T47D (cell line): ENCODE measurements at places on chromosomes 12 and 14.
A peak's percentile ranks its signal among the peaks of the same experiment; 100 is the strongest.

DNA sequence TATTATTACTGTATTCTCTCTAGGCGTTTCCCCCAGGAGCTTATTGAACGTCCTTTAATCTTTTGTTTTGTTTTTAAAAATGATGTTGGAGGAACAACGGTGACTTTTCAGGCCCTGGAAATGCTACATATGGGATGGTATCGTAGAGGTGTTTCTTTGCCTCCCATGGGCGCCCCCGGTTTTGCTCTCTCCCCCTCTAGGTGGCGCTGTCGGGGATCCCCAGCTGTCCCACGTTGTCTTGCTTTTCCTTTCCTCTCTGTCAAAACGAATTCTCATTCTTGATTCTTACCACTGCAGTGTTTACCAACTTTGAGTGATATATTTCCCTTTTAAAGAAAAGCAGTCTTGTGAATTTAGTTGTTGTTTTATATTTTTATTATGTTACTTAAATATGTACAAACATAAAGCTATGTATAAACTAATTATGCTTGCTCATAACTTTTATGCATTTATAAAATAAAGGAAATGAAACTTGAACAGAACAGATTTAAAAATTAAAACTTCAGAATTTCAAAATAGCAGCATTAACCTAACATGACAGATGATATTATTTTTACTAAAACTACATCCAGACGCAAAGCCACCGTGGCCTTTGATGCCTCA is 171.9 kb downstream of the RGS6 start:
- DNase-seq = peak; percentile 14

- no peak for DNase-seq
Measured at GRCh38 chr14:51210594-51210993, 29.5 kb upstream of the TMX1 start.

DNA sequence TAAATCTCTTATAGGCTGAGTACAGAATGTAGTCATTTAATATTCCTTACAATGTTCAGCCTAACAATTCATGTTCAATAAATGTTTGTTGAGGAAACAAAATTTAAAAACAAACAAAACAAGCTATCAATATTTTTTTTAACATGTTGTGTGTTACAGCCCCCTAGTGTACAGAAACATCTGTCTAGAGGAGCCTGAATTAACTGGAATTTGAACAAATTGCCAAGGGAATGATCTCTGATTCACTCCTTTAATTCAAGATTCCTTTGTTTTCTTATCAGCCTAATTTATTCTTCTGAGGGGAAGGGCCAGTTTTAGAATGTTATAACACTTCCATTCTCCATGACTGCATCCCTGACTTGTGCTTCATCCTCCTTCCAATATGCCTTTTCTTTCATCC is 127.2 kb downstream of the CMAS start:
- no peak for DNase-seq

- DNase-seq = no peak
Measured at GRCh38 chr12:8156416-8156815, 399 bp upstream of the ZNF705A start.

DNA sequence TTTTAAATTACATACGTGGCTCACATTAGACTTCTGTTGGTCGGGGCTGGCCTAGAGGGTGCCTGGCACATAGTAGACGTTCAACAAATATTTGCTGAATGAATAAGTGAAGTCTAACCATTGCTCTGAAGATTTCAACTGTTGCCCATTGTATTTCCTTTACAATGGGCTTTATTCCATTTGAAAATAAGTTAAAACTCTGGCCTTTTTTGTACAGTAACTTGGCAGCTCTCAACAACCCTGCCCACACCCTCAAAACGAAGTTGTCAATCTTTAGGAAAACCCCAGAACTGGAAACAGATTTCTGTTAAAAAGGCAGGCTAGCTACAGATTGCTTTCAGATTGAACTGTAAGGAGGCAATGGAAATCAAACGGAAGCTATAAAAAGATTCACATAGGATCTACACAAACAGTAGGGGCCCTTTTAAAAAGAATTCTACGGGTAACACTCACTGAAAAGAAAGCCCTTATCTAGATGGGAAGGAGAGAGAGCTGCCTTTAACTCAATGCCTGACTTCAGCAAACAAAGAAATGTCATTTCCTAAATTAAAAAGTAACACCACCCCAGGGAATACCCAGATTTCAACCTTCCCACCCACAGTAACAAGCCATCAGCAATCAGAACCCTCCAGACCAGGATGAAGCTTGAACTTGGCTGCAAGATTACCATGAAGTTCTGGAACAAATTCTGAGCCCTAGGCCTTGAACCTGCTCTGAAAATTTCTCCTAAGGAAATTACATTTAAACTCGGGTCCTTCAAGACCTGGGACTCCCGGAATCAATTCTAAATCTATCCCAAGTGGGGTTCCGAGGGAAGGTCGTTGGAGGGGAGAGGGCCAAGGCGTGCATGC is 1.4 kb downstream of the WSB2 start:
- DNase-seq = no peak

DNA sequence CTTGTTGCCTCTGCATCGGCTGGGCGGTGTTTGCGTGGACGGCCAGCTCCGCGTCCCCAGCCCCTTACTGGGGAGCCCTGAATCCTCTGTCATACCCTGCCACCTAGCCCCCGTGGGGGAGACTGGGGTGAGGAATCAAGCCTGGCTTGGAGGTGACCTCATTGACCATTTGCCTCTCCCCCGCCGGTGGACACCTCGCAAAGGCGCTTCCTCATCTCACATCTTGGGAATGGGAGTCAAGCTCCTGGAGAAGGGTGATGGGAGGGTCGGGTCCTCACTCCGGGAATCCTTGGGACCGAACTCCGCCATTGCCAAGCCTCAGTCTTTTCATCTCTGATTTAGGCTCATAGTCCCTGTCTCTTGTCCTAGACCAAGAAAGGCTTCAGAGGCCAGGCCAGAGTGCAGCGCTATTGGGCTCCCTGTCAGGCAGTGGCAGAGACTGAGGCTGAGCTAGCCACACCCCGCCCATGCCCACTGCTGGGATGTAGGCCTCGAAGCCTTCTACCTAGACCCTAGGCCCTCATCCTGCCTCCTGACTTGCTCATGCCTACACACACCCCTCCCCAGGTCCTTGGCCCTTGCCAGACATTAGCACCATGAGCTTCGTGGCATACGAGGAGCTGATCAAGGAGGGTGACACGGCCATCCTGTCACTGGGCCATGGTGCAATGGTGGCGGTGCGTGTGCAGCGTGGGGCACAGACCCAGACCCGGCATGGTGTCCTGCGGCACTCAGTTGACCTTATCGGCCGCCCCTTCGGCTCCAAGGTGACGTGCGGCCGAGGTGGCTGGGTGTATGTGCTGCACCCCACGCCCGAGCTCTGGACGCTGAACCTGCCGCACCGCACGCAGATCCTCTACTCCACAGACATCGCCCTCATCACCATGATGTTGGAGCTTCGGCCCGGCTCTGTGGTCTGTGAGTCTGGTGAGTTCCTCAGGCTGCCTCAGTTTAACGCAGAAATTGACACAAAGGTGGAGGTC is 678 bp downstream of the TRMT61A start:
- DNase-seq = no peak

GRCh38 chr12:27861428-27862167 is 81.6 kb upstream of the MANSC4 start:
- no peak for DNase-seq

DNA sequence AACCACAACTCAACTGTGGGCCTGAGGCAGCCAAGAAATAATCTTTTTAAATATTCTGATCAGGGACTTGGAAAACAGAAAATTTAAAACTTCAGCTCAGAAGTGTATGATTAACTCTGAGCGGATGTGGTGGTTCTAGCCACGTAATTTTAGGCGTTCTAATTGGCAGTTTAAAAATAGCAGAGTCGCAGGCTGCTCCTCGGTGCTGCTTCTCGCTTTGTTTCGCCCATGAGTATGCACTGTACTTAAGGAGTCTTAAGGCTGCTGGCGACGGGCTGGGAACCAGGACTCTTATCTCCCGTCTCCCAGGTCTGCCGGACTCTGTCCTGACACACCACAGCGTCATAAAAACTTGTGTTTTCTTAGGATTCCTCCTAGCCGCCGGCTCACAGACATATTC is 113.4 kb upstream of the PELI2 start:
- DNase-seq = no peak

DNA sequence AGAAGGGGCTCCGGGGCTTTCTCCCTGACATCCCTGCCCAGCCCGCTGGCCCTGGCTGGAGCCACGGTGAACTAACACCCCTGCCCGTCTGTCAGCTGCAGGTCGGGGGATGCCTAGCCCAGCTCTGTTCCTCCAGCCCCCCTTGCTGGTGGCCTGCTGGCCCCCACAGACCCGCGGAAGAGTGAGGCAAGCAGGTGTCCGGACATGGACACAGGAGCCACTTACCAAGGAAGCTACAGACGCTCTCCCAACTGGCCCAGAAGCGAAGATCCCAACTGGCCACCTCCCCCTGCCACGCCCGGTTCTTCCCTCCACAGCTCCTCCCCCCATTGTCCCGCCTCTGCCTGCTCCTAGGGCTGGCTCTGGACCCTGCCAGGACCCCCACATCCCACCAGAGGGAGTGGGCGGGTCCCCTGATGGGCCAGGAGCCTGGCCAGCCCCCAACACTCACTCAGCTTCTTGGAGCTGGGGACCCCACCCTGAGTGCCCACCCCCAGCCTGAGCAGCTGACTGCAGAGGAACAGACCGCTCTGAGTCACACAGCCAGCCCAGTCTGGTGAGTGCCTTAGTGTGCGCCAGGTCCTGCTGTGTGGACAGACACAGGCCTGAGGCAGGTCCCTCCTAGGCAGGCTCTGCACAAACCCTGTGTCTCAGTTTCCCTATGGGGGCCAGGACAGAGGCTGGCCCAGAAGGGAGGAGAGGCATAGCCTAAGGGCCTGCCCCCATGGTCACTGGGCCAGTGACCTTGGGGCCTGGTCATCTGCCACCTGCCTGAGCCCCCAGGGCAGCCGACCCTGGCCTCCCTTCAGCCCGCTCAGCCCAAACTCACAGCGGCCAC is 7.7 kb downstream of the AHNAK2 start:
- DNase-seq = peak; percentile 63
